K562 (cell line): ENCODE measurements at places on chromosomes 2 and 18.

DNA sequence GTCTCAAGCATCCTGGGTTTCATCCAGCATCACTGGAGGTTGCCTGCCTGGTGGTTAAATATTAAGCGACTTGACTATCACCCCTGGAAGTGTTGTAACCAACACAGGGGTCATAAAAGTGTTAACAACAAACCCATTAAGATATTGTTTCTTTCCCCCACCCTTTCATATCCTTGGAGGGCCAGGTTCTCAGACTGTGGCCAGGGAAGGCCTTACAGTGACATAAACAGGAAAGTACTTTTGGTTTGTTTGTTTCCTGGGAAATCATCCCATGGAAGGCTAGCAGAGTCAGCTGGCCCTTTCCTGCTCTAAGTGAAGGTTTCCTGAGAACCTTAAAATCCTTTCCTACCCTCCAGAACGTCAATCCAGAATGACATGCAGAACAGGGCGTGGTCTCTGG lies 160.9 kb downstream of the CLIP4 start:
- no peak for DNase-seq

GRCh38 chr2:150046211-150046610 lies 441.3 kb downstream of the RND3 start:
- no peak for DNase-seq

DNA sequence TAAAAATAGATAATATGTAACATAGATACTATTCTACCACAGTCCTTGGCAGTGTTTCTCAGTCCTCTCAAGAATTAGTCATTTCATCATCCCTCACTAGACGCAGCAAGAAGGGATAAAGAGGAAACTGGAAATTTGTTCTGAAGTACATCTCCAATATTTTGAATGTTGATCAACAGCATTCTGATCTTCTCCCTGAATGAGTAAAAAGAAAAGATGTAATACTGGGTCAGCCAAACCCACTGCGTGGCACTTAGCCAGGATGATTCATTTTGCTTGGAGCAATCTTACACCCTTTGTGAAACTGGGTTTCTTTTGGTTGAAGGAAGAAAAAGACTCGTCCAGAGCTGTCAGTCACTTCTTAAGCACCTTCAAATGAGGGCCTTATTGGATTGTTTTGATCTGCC lies 54.1 kb downstream of the TAF1B start:
- no peak for DNase-seq

DNA sequence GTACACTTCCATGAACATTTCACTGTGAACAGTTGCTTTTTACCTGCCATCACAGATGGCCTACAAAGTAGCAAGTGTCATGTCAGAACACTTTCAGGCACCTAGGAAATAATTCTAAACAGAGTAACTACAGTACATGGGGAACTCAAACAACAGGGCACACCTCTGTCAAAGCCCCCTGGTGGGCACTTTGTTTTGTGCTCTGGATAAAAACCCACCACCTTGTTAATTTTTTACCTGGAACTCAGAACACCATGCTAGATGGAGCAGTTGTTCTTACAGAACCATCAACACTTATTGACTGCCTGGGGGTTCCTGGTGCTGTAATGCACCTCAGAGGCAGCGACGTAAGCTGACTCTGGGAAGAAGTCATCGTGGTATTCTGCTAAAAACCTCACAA lies 2.3 kb downstream of the MSL3B start:
- no peak for DNase-seq

DNA sequence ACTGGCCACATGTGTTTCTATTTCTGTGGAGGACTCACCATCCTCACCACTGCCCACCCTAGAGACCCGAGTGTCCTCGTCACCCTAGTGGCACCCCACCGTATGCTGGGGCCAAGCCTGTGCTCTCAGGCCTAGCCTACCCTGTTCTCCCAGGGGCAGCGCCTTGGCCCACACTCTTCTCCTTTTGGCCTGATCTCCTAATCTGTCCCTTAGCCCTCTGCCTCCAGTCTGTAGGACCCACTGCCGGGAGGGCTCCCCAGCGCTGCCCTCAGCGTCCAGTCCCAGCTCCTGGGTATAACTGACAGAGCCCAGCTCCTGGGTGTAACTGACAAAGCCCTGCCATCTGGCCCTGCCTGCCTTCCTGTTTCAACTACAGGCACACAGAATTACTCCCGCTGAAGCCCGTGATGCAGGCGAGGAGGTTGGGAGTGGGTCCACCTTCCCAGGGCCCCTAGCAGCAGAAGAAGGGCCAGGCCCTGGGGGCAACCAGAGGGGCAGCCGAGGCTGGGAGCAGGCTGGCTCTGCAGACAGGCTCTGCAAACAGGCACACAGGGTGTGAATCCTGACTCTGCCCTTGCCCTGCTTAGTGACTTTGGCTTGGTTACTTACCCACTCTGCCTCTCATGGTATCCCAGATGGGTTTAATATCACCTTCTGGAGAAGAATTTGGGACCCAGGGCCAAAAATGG lies 25.6 kb upstream of the PTMA start:
- DNase-seq = no peak

GRCh38 chr18:79756143-79756500 lies 41.6 kb upstream of the KCNG2 start:
- no peak for DNase-seq

DNA sequence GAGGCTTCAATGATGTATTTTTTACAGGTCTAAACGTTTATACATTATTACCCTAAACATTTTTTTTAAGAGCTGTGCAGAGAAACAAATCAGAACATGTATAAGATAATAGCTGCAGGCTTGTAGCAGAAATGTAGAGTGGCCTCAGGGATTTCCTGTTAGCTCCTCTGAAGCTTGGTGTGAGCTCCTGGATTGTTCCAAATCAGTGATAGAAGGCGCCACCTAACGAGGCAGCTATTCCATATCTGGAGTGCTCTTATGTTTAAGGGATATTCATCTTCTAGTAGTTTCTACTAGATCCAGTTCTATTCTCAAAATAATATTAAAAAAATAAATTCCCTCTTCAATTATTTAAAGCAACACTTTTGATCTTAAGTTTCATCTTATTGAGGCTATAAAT lies 93.1 kb downstream of the LRP1B start:
- DNase-seq = no peak

GRCh38 chr2:218902427-218902826 lies 21.8 kb downstream of the WNT10A start:
- DNase-seq = no peak

DNA sequence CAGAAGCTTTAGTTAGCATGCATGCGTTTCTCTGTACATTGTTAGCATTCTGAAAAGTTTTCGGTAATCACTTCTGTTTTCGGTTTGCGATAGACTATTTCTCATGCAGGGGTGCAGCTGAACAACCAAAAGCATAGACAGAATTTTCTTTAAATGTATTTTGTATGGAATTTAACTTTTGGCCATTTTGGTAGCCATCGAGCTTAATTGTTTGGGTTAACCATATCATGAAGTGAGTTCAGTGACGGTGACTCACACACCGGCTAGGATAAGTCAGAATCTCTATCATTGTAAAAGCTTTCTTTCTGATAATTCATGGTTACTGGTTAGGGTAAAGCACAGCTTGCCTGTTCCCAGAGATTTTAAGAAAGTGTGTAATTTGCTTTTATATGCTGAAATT lies 107.2 kb downstream of the CD226 start:
- no peak for DNase-seq

DNA sequence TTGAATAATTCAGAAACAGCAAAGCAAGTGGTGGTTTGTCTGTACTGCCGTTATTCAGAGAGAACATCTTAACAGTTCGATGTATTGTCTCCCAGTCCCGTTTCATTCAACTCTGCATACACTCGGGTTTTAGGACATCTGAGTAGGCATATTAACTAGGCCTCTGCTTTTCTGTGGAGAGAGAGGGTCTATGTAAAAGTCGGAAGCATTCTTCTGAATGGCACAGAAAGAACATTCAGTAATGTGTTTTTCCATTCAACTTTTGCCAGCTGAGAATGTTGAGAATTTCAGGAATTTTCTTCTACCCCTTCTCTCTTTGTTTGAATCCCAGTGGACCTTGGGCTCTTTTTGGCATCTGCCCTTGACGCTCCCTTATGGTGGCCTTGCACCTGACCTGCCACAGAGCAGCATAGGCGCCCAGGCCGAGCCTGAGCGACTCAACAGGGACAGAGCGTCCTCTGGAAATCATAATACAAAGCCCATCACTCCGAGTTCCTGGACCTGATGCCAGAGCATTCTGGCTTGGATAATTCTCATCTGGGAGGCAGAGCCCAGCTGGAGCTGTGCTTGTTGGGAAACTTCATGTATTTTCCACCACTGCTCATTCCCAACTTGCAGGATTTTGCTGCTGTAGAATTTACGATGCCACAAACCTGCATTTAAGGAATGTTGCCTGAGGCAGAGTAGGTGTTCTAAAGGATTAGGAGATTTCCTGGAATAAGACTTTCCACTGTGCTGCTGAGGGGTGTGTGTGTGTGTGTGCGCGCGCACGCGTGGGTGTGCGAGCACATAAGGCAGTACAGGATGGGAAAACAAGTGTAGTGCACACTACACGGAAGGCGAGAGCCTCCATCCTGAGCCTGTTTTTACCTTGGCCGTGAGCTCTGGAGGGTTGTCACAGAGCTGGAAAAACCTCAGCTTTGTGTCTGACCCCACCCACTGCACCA lies 77.2 kb upstream of the TXNDC2 start:
- no peak for DNase-seq

DNA sequence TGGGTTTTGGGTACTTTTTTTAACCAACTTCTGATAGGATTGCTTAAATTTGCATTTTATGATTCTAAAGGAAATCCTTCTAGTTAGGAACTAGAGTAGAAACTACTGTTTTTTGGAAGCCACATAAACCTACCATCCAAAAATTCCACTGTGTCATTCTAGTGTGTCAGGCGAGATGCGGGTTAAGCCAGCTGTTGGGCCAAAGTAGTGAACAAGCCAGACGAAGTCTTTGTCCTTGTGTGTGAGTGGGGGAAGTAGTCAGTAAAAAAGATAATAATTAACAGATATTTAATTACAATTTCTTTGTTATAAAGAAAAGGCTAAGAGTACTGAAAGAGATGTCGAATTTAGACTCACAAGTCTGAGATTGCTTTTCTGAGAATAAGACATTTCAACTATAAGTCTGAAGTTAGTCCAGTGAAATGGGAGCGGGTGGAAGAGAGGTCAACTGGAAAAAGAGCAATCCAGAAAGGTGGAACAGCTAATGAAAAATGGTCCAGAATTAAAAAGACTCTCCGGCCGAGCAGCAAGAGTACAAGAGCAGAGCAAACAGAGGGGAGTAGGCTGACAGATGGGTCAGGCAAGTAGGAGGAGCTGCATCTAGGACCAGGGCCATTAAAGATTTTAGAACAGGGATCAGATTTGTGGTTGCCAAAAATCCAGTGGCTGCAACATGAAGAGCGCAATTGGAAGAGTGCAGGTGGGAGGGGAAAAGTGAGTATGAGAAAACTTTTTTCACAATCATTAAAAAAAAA lies 1.5 kb downstream of the EPB41L5 start:
- DNase-seq = no peak

DNA sequence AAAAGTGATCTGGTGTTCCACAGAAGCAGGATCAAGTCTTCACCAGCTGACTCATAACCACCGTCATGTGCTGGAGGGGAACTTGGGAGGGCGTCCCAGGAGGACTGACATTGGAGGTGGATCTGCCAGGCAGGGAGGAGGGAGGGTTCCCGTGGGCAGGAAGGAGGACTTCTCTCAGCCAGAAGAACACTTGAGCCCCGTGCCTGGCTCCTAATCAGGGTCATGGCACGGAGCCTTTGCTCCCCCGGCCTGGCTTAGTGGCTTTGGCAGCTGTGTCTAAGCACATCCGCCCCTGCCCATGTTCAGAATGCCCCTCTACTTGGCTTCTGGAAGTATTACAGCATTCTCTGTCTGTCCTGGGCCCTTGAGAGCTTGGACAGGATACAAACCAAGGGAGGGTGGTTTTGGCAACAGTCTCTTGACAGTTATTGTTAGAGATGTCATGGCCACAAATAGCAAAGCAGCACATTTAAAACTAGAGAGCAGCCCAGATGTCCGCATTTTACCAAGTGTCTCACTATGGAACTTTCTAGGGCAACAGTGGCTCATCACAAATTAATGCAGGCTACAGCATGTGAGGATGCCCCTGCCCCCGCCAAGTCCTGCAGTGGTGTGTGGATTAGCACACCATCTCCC lies 11.5 kb downstream of the PPP1R7 start:
- no peak for DNase-seq

DNA sequence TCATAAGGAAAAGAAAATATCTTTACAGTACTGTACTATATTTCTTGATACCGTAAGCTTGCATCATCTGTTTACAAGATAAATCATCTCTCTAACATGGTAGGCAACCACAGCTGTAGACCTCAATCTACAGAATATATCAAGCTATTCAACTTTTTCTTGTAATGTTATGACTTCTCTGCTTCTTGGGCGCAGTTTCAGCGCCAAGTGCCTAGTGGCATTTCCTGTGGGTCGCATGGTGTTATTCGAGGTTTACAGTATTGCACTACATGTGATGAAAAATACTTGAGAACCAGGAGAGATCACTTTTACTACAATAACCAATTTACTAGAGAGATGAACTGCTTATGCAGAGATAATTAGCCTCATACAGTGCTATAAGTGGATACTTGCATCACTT lies 34.0 kb upstream of the SESTD1 start:
- no peak for DNase-seq

- no peak for DNase-seq
These were observed 75.6 kb upstream of the TTN start for GRCh38 chr2:178882666-178883440.

- no peak for DNase-seq
These were observed 1.8 kb downstream of the ADRA2B start for GRCh38 chr2:96114546-96114902.

- DNase-seq = no peak
These were observed 472.6 kb upstream of the NETO1 start for GRCh38 chr18:73340135-73340977.

- DNase-seq = no peak
These were observed 31.7 kb downstream of the TMEM178A start for GRCh38 chr2:39697454-39697853.

DNA sequence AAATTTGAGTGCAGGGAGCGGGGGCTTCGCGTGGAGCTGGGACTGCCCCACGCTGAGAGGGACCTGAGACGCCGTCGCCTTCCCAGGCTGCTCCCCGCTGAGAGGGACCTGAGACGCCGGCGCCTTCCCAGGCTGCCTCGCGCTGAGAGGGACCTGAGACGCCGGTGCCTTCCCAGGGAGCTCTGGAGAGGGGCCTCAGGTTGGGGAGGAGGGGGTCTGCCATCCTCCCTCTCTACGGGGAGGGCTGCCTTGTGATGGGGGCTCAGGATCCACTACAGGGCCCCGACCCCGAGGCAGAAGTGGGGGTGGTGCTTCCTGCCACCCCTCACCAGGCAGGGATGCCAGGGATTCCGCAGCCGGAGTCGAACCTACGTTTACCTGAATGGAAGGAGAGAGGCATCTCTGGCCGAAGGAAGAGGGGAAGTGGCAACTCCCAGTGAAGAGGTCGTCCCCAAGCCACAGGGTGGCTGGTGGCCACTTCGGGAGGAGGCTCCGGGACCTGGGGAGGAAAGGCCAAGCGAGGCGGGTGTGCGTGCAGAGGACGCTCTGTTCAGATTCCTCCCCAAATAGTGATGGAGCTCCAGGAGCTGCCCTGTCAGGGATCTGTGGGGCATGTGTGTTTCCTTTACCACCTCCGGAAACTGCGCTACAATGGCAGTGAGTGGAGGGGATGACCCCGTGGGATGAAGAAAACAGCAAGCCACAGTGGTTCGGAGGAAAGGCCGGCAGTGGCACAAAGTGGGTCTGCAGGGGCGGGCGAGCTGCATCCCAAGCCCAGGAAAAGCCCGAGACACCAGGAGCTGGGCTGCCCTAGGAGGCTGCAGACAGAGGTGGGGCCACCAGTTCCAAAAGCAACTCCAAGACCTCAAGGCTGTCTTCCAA lies 108.2 kb upstream of the CTDP1 start:
- DNase-seq = no peak

- DNase-seq = no peak
These were observed 1.9 kb downstream of the SCYGR3 start for GRCh38 chr2:227612546-227613271.
